Stimulated activated CD4-positive, alpha-beta T cell treated with anti-CD3 and anti-CD28 coated beads, Interleukin-2, amount 100 ng/mL, for 24 hours (primary cell): ENCODE measurements at places on chromosomes 6 and 20.
A peak's percentile ranks its signal among the peaks of the same experiment; 100 is the strongest.

DNA sequence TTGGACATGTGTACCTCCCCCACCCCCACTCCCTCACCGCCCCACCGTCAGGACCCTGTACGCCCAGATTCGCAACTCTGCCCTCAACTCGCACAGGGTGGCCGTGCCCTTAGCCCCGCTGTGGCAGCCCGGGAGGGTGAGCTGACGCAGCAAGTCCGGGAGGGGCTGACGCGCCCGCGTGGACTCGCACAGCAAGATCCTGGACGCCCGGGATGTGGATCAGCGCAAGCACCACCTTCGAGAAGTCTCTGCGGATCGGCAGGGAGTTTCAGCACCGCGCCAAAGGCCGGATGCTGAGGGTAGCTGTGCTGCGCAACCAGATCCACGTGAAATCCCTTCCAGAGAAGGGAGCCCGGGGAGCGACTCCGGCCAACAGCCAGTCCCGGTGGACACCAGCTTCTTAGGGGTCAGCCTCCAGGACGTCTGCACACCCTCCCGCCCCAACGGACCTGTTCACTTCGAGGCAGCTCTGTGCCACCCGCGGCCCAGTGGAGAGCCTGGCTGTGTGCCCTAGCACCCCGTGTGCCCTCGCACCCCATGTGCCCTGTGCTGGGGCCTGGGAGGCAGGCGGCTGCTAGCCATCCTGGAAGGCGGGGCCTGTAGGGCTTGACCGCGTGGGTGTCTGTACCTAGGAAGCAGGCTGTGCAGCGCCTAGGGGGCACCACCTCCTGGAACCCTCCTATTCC, 6.7 kb upstream of the GJA10 start:
- peak; percentile 10 for DNase-seq

- no peak for DNase-seq
Observed at GRCh38 chr20:63664861-63665594, 6.9 kb downstream of the RTEL1 start.

DNA sequence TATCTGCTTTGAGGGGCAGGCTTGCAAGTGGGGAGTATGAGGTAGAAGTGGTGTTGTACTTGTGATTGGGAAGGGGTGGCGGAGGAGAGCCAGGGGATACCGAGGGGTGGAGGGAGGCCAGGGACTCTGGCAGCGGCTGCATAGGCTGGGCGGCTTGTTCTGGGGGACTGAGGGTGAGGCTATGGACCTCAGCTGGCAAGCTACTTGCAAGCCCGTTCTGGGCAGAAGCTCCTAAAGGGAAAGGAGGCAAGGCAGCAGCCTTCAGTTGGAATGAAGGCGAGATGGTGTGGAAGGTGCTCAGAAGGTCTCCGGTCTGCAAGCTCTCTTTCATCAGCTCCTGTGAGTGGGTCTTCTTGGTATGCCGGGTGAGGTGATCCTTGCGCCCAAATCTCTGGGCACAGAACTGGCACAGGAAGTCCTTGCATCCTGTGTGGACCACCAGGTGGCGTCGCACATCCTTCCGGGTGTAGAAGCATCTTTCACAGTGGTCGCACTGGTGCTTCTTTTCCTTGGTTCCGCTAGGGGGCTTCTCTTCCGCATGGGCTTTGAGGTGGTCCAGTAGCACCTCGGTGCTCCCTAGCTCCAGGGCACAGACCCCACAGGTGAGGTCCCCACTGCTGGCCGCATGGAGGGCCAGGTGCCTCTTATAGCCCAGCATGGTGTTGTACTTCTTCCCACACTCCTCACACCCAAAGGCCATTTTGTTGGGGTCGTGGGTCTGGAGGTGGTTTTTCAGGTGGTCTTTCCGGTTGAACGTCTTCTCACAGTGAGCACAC, 66.0 kb downstream of the PLAGL1 start:
- peak; percentile 77 for DNase-seq

- peak; percentile 28 for DNase-seq
Observed at GRCh38 chr6:27806981-27807440, 105.2 kb downstream of the OR2B2 start.

GRCh38 chr6:133062077-133062476, 179.1 kb upstream of the EYA4 start:
- DNase-seq: no peak

- no peak for DNase-seq
Observed at GRCh38 chr6:23179994-23180393, 610.6 kb downstream of the HDGFL1 start.

DNA sequence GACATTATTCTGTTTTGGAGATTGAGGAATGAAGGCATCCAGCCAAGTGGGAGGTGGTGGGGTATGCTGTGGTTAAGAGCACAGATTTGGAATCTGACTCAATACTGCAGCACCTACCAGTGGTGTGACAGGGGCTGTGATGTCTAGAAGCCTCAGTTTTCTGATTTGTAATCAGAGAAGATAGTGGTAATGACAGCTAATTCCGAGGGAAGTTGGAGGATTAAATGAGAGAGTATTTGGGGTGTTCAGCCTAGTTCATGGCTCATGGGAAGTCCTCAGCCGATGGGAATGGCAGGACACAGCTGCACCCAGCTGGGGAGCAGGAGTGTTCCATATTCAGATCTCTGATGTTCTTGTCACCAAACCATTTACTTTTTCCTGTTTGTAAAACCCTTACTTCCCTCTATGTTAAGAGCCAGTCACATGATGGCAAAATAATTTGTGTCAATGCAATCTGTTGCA, 9.3 kb downstream of the SLC9A8 start:
- DNase-seq: no peak

DNA sequence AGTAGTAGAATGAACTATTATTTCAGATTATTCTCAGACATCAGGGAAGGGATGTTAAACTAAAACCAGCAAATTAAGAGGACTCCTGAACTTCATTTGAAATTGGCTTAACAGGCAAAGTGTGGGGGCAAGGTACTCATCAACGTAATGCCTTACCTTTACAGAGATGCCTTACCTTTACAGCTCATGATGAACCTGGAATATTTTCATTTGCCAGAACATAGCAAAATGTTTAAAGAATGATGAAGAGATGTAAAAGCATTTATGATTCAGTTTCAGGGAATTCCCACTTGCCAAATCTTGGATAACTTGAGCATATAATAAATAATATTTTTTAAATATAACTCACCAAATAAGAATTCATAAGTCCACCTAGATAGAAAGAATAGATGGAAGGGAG, 207.5 kb downstream of the TINAG start:
- no peak for DNase-seq

- no peak for DNase-seq
Observed at GRCh38 chr6:234706-235372, 57.4 kb upstream of the DUSP22 start.

- DNase-seq: no peak
Observed at GRCh38 chr20:60214901-60215815, 256.9 kb downstream of the CDH26 start.

DNA sequence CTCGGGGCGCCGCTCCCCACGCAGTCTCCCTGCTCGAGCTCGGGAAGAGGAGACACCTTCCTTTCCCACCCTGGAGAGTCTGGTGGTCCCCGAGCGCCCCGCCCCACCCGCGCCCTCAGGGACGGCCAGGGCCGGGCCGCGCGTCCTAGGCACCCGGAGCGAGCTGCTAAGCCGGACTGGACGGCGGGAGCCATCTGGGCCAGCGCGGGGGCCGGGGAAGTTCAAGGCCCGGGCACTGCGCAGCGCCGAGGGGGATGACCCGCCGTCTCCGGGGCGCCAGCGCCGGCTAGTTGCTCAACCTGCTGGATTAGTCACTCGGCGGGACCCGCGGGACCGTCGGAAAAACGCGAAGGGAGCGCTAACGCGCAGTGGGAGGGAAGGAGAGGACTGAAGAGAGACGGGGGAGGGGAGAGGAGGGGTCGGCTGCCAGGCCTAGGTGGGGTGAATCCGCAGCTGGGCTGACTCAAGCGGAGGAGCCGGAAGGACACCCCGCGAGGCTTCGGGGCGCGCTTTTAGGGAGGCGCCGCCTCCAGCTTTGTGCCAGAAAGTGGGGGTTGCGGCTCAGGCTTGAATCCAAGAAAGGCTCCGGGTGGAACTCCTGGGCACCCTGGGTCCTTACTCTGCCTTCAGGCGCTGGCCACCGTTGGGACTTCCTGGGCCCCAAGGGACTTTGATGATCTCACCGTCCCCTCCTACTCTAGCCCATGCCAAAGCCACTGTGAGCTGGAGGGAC, 75.7 kb upstream of the FOXP4 start:
- DNase-seq: no peak

DNA sequence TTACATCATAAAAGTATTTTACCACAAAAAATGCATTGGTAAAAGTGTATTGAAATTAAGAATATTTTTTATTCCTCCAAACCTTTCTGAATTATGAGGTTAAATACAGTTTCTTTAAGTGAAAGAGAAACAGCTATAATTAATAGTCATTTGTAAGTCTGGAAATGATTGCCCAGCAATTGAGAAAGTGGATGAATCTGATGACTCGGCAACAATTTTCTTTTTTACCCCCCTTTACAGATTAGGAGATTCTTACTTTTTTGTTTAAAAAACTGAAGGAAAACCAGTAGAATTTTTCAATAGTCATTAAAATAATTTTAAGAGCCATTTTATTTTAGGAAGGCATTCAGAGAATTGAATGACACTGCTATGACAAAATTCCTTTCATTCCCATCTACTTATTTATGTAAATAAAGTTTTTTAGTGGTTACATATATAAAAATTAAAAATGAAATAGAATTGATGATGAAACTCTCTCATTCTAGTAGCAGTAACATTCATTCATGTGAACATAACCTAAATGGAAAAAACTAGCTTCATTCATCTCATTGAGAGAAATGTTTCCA, 169.6 kb upstream of the PRND start:
- no peak for DNase-seq

DNA sequence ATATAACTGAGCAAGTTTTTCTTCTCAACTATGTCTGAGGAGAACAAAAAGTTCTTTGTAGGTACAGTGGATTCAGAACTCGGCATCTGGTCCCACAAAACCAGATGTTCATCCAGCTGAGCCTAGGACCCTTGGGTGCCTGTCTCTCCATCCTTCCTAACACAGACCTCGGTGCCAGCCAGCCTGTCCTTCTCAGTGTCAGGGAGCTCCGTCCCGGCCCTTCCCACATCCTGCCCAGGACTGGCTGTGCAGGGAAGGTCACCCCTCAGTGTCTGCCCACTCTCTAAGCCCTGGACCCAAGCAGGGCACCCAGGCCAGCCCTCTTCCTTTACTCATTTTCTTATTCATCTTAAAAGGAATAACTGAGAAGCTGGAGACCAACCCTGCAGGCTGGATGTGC, 32.0 kb upstream of the AGPAT4 start:
- DNase-seq: no peak

- peak; percentile 71 for DNase-seq
Observed at GRCh38 chr6:35552285-35552917, 39.7 kb upstream of the TULP1 start.

- DNase-seq: no peak
Observed at GRCh38 chr20:15674253-15675060, 898.8 kb downstream of the KIF16B start.

- DNase-seq: no peak
Observed at GRCh38 chr6:81727876-81728517, 24.5 kb downstream of the TENT5A start.

GRCh38 chr6:85680388-85680787, 37.7 kb upstream of the SYNCRIP start:
- no peak for DNase-seq

GRCh38 chr6:115544765-115545671, 515.7 kb downstream of the FRK start:
- no peak for DNase-seq

DNA sequence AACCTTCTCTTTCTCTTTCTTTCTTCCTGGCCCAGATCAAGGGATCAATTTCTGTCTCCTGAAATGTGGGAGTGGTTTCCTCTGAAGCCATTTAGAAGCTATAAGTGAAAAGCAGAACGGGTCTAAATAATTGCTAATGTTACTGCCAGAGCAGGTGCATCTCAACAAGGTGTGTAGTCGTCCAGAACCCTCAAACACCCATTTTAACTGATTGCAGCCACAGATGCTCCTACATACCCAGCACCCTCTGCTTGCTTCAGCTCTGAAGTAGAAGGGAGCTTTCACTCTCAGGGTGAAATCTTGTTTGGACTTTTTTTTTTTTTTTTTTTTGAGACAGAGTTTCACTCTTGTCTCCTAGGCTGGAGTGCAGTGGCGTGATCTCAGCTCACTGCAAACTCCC, 592.1 kb upstream of the ARID1B start:
- DNase-seq: no peak

GRCh38 chr6:143836150-143836549, 7.0 kb upstream of the LTV1 start:
- no peak for DNase-seq

DNA sequence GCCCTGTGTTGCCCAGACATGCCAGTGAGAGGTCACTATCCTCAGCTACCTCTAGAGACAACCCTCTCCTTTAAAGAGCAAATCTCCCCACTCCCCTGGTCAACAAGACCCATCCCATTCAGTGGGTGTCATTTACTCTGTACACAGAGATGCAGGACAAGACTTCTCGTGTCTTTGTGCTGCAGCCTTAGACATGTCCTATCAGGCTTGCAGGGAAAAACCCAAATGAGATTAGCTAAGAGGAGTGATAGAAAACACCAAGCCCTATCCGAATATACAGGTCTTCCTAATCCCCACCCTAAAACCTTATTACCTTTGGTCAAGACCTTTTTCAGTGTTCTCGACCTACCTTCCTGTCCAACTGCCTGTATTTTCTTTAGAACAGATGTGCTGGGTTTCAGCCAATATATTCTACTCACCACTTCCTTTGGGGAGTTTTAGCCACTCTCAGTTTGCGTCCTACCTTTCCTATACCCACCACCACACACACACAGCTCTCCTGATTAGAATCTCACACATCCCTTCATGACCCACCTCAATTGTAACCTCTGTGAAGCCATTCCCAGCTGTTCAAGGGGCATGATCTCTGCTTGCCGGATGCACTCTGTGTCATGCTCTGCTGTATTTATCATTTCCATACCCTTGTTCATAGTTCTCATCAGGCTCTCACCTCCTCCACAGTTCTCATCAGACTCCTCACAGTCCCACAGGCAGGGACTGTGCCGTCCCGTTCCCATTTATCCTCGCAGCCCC, 39.7 kb downstream of the TRAM2 start:
- no peak for DNase-seq

DNA sequence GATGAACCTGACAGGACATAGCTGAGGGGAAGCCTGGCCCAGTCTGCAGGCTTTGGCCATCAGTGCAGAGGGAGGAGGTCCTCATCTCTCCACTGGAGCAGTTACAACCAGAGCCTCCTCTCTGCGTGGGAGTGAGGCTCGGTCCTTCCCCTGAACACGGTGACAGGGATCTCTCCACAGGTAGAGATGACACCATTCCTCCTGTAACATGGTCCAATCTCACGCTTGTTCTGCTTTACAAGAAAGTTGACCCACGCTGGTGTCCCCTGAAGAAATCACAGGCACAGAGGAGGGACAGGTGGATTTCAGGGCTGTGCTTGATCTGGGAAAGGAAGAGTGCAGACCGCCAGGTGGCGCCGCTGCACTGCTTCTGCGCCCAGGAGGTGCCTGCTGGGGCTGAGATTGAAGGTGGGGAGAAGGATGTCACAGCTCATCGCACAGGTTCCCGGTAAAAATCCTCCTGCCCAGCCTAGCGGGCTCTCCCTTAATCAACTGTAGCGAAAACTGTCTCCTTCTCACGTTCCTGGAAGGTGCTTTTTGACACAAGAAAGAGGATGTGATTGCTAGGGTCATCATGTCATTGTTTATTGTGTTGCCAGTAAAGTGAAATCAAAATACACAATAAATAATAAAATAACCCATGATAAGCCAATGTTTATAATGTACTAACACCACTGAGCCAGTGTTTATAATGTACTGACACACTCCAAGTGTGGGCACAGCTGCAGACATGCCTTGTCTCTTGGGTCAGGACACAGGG, 20.4 kb downstream of the HLA-G start:
- DNase-seq: peak; percentile 88
